Suprapubic skin (tissue), 4 donors: ENCODE measurements at places on chromosomes 7 and 10. TPM values are rescaled to one million over a fixed set of nuclear protein-coding genes. Genes with fewer than 3 reads are reported as not detected.

GJD4 gene
- total RNA-seq, result not detected

SUN3 gene
- total RNA-seq, result not detected

TAF3 gene
- 5.6 TPM for total RNA-seq

LRRC61 gene
- total RNA-seq, result 16.9 TPM

HABP2 gene
- total RNA-seq, result not detected

STOX1 gene
- total RNA-seq, result 0.64 TPM

CALML3 gene
- total RNA-seq, result 123 TPM

BEND7 gene
- total RNA-seq, result 5.0 TPM

NKX1-2 gene
- 0.56 TPM for total RNA-seq

PNLIPRP1 gene
- not detected for total RNA-seq

SAMD9 gene
- total RNA-seq, result 3.4 TPM

GHRHR gene
- not detected for total RNA-seq

VWDE gene
- not detected for total RNA-seq

ARMC3 gene
- not detected for total RNA-seq

MYL10 gene
- not detected for total RNA-seq

SPDYE18 gene
- not detected for total RNA-seq

JCAD gene
- total RNA-seq, result 2.6 TPM

PNLIP gene
- not detected for total RNA-seq

AKR1D1 gene
- not detected for total RNA-seq

BICC1 gene
- 6.9 TPM for total RNA-seq

DDC gene
- not detected for total RNA-seq

NEUROG3 gene
- total RNA-seq, result not detected

GPR15LG gene
- total RNA-seq, result 19.3 TPM

CEP55 gene
- 4.3 TPM for total RNA-seq

C10orf71 gene
- total RNA-seq, result not detected

MUC12 gene
- total RNA-seq, result not detected

PILRA gene
- 8.5 TPM for total RNA-seq

MKRN1 gene
- total RNA-seq, result 76.3 TPM

INSYN2A gene
- total RNA-seq, result not detected

LIPJ gene
- total RNA-seq, result 0.48 TPM

PIP gene
- total RNA-seq, result 592 TPM

SVIL gene
- total RNA-seq, result 129 TPM

SPDYE1 gene
- total RNA-seq, result not detected

ASB10 gene
- total RNA-seq, result not detected

ARMS2 gene
- not detected for total RNA-seq

ITPRIP gene
- 98.5 TPM for total RNA-seq

TAS2R39 gene
- not detected for total RNA-seq

LAMB4 gene
- total RNA-seq, result 642 TPM

CYP2E1 gene
- total RNA-seq, result 14.5 TPM

WNT8B gene
- 0.34 TPM for total RNA-seq
